RWPE1 (cell line): ENCODE measurements at places on chromosomes 3 and 15.
A peak's percentile ranks its signal among the peaks of the same experiment; 100 is the strongest.

- no peak for DNase-seq
Observed at GRCh38 chr15:67137319-67137718, 71.9 kb downstream of the SMAD3 start.

GRCh38 chr3:45479621-45480035 is 91.3 kb downstream of the LARS2 start:
- peak; percentile 45 for DNase-seq

DNA sequence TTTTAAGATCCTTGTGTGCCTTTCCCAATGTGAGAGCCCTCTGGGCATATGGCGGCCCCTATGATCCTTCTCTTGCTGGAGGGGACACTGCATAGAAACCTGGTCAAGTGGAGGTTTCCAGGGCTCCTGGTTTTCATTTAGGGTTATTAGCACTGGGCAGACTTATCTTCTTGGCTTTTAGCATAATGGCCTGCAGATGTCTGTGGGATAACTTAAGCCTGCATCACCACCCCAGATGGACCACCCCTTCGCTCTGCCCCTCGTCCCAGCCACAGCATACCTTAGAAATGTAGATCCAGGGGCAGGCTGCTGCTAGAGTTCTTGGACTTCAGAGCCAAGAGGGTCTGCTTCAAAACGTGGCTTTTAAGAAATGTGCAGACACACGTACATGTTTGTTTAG is 340.3 kb upstream of the CTDSPL start:
- no peak for DNase-seq

GRCh38 chr3:159252772-159253384 is 451.0 kb downstream of the MFSD1 start:
- peak; percentile 17 for DNase-seq

DNA sequence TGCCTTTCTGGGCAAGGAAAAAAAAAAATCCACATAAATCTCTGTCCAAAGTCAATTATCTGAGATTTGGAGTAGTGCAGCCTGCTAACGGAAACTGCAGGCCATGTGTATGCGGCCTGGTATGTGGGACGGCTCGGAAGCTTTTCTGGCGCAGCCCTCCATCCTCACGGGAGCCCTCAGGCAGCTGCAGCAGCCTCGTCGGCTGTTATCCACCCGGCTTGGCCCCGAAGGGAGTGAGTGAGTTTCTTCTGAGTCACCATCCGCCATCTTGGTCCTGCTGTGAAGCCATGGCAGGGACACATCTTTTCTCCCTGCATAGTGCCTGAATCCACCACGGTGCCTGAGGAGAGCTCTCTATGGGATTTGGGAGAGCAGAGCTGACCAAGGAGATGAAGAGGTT is 62.8 kb downstream of the POLR2M start:
- DNase-seq: no peak

DNA sequence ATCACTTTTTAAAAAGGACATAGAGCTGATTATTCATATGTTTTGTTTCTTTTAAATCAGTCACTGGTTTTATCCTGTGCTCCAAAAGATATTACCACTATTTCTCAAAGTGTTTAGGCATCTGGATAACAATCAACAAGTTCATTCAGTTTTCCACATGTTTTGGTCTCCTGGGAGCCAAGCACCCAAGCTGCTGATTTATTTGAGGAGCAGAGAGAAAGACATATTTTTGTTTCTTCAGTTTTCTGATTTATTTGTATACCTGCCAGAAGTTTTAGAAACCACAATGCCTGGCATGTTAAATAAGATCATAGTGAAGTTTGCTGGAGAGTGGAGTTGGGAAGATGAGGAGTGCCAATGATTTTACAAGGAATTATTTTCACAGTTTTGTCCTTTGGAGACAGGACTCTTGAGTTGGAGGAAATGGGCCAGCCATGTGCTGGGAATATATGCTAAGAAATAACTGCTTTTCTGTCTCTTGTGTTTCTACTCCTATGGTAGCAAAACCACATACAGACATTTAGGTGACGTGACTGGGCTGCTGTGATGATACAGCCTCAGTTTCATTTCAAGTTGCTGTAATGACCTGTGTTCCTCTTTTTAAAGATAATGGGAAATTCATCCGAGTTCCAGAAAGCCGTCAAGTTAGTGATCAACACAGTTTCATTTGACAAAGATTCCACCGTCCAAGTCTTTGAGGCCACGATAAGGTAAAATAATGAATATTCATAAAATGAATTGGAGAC is 11.7 kb downstream of the EDEM1 start:
- DNase-seq: no peak

GRCh38 chr3:178043084-178043483 is 493.2 kb upstream of the KCNMB2 start:
- no peak for DNase-seq

DNA sequence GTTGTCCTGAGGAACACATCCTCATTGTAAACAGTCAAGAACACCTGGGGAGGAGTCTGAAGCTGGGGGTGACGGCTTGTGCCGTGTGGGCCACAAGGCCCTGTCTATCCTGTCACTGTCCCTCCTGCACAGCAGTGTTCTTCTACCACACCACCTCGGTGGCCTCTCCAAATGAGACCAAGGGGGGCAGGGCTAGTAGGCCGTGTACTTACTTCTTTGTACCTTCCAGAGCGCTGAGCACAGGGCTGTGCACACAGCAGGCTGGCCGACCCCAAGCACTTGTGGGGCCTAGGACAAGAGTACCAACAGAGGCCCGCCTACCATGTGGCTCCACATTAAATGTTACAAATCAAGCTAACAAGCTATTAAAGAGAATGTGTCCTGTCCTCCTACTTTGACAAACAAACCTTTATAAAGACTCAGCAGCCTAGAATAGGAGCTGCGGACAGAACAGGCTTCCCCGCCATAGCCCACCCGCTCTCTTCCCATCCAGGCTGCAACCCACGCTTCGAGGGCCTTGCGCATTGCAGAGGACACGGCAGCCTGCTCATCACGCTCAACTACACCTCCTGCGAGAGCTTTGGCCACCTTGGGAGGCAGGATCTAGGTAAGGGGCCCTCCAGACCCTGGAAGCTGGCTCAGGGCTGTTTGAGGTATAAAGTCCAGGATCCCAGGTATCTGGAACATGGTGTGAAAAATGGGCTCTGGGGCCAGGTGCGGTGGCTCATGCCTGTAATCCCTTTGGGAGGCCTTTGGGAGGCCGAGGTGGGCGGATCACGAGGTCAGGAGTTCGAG is 30.5 kb downstream of the MELTF start:
- DNase-seq: no peak

GRCh38 chr3:192445770-192446644 is 281.3 kb downstream of the FGF12 start:
- DNase-seq: no peak

DNA sequence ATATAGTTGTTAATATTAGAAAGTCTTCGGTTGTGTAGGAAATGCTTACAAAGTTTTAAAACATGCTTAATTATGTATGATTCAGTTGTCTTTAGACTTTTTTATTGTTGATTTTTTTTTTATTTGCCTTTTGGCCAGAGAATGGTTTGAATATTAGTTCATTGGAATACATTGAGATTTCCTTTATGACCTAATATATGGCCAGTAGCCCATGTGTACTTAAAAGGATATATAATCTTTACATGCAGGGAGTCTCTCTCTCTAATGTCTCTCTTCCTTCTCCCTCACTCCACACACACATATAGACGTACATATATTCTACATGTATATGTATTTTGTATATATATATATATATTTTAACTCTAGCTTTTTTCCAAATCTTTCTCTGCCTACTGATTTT is 67.3 kb upstream of the SKIL start:
- DNase-seq: no peak

DNA sequence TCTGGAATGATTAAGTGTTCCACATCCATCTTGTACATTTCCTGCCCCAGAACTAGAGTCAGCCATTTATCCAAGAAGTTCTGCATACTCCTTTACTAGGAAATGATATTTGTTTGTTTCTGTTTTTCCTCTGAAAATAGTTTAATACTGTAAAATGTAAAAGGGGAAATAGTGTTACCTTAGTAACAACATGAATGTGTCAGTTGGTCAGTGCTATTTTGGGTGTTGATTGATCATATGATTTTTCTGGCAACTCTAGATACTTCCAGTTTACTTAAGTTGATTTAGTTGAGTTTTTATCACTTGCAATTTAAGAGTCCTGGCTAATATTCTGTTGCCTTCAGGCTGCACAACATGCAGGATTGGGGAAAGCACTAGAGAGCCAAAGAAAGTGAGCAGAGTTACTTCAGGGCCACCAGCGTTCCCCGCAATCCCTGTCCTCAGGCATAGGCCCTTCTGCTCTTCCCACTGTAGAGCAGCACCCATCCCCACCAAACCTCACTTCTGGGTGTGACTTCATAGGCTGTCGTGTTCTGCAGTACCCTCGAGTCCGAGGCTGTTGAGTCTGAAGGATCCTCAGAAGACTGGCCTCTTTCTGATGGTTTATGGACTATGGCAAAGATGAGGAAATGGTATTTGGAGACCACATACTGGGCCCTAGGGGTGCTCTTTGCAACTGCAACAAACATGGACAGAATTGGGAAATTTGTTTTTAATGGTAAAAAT is 69.0 kb downstream of the CHD2 start:
- no peak for DNase-seq

GRCh38 chr3:128624526-128625138 is 26.0 kb downstream of the RPN1 start:
- no peak for DNase-seq

- DNase-seq: no peak
Observed at GRCh38 chr3:15342945-15343344, 10.6 kb upstream of the SH3BP5 start.

DNA sequence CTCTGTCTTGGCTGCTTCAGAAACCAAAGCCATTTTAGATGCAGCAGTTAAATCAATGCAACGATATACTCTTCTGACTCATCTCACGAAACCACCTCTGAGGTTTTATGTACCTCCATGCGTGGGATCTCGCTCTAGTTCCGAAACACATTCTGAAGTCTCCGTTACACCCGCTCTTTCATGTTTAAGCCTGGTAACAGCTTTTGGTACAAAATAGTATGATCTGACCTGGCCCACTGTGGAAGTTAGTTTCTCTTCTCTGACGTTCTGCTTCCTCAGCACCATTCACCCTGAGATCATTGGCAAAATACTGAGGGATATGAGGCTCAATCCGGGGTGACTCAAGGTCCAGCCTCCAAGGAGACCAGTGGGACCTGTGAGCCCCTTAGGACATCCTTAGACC is 121.9 kb downstream of the TMEM266 start:
- no peak for DNase-seq

GRCh38 chr3:168383573-168383972 is 287.8 kb upstream of the GOLIM4 start:
- no peak for DNase-seq

- no peak for DNase-seq
Observed at GRCh38 chr3:11290743-11291680, 18.8 kb downstream of the ATG7 start.

GRCh38 chr3:150528354-150528797 is 17.9 kb downstream of the SERP1 start:
- DNase-seq: peak; percentile 30

DNA sequence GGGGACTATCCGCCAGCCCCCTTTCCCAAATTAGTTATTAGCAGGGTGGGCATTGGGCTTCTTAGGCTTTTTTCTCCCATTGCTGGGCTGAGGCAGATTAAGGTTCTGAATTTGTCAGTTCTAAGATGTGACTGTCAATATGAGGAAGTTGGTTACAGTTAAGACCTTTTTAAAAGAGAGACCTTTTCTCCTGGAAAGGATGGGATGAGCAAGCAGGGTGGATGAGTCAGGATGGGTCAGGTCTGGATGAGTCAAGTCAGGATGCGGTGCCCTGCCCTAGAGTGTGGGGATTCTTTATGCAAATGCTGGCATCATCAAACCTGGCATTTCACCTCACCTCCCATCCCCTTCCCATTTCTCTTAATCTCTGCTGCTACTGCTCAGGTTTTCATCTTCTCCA is 1.9 kb downstream of the AEN start:
- DNase-seq: peak; percentile 98

DNA sequence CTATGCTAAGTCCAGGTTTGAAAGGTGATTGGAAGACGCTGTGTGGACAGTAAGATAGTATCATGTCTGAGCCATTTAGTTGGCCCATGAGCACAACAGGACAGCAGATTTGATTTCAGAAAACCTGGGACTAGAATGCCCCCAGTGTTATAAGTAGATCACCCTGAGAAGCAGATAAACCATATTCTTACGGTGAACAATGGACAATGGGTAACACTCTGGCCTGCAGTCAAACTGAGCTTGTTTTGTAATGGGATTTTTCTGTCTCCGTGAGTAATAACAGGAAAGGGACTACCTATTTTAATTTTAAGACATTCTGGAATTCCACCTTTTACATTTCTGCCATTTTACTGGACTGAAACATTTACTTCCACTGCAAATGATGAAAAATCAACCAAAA is 71.5 kb downstream of the LDHAL6B start:
- no peak for DNase-seq

- DNase-seq: no peak
Observed at GRCh38 chr3:102230057-102230456, 204.8 kb upstream of the ZPLD1 start.

DNA sequence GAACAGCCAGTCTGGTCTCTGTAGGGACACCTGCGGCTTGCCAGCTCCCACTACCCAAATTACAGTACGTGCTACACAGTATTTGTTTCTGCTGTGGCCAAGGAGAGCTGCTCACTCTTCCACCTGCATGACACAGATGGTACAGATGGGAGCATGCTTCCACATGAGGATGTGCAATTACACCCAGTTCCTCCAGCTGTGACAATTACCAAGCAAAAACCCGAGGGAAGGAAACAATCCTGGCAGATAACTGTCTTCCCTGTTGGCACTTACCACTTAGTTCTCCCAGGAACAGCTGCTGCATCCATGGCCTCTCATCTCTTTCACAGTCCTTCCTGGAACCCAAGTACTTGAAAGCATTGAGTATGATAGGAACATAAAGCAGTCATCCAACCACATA is 34.4 kb downstream of the DET1 start:
- no peak for DNase-seq

DNA sequence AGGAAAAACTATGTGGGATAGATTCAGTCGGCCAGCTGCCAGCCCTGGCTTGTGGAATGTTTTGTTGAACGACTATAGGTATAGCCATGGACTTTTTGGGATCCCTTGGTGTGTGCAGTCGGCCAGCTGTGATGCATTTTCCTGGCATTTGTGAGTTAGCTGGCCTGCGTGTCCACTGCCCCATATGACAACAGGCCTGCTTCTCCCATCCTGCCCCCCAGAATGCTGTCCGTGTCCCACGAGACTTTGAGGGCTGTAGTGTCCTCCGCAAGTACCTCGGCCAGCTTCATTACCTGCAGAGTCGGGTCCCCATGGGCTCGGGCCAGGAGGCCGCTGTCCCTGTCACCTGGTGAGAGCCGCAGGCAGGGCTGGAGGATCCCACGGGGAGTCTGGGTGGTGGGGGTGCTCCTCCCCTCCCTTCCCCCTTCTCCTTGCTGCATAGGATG is 23.6 kb downstream of the PTPN23 start:
- no peak for DNase-seq

- no peak for DNase-seq
Observed at GRCh38 chr15:58249646-58250312, 111.6 kb downstream of the AQP9 start.

- no peak for DNase-seq
Observed at GRCh38 chr3:113179235-113179824, 32.0 kb upstream of the BOC start.

DNA sequence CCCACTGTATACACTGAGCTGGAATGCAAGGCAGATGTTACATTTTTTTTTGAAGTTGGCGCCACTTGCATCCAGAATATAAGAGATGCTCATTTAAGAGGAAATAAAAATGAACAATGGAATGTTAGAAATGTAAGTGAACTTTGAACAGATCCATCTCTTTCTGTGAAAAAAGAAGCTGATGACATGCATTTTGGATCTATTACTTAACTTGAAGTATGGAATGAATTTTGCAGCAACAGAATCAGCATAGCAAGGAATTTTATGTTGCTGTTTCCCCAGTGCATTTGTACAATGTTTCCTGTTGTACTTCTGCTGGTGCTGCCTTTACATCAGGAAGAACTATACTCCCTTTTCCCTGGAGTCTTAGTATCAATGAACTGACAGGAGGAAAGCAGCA is 178.2 kb downstream of the LSAMP start:
- DNase-seq: no peak
